ENCODE measurements at places on chromosomes 11 and 22. TPM values are rescaled to one million over a fixed set of nuclear protein-coding genes. Genes with fewer than 3 reads are reported as not detected.

DNA sequence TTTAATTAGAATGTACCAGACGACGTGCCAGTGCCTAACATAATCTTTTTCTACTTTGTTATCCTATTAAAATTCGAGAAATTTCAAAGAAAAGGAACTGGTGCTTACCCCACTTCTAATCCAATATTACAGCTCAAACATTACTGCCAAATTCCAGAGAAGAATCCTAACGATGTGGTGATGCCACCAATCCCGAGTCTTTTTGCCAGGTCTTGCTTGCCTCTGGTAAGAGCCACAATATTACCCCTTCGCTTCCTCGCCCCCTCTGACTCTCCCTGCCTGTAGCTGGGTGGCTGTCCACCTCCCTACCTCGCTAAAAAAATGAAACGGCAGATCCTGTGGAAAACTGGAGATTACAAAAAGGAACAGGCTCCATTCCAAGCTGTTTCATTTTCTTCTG lies 49.4 kb upstream of the TBCEL start:
- no peak for DNase-seq

GRCh38 chr11:72950685-72951084 lies 136.5 kb downstream of the ATG16L2 start:
- no peak for DNase-seq

The OR5B21 gene
- total RNA-seq: not detected

- DNase-seq: no peak
These were observed 126.6 kb upstream of the FIBIN start for GRCh38 chr11:26867286-26867685.

The PITPNB gene
- 34.8 TPM for total RNA-seq

GRCh38 chr22:31440681-31441080 lies 41.3 kb downstream of the DRG1 start:
- DNase-seq: no peak

GRCh38 chr11:119618208-119618909 lies 110.6 kb downstream of the NECTIN1 start:
- peak; percentile 24 for DNase-seq

The UPK3A gene
- not detected for total RNA-seq

- no peak for DNase-seq
These were observed 23.8 kb upstream of the C11orf96 start for GRCh38 chr11:43918662-43919061.

The SCGB1C1 gene
- total RNA-seq: not detected

- DNase-seq: no peak
These were observed 7.9 kb downstream of the TOMM22 start for GRCh38 chr22:38689651-38690050.

GRCh38 chr22:46732513-46732912 lies 5.5 kb downstream of the CERK start:
- DNase-seq: no peak

DNA sequence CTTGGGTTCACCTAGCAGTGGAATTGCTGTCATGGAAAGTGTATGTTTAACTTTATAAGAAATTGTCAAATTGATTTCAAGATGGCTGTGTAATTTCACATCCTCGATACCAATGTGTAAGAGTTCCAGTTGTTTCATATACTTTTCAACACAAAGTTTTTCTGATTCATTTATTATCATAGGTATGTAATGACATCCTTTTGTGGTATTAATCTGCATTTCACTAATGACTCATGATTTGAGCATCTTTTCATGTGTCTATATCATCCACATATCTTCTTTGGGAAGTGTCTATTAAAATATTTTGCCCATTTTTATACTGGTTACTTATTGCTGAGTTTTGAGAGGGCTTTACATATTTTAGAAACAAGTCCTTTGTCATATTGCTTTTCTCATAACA lies 17.0 kb upstream of the GLYATL1B start:
- no peak for DNase-seq

- no peak for DNase-seq
These were observed 108.2 kb downstream of the WNT7B start for GRCh38 chr22:45868571-45869339.

The MEI1 gene
- not detected for total RNA-seq

DNA sequence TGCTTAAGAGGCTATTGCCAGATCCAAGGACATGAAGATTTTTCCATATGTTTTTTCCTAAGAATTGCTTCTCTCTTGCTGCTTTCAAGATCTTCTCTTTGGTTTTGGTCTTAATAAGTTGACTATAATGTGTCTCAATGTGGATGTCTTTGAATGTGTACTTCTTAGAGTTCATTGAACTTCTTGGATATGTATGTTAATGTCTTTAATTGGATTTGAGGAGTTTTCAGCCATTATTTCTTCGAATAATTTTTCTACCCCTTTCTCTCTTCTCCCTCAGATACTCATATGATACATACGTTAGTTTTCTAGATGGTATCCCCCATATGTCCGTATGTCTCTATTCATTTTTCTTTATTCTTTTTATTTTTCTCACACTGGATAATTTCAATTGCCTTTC lies 13.2 kb downstream of the CABIN1 start:
- DNase-seq: no peak

GRCh38 chr11:17905477-17905876 lies 107.4 kb downstream of the SERGEF start:
- no peak for DNase-seq

The BIRC3 gene
- 54.6 TPM for total RNA-seq

DNA sequence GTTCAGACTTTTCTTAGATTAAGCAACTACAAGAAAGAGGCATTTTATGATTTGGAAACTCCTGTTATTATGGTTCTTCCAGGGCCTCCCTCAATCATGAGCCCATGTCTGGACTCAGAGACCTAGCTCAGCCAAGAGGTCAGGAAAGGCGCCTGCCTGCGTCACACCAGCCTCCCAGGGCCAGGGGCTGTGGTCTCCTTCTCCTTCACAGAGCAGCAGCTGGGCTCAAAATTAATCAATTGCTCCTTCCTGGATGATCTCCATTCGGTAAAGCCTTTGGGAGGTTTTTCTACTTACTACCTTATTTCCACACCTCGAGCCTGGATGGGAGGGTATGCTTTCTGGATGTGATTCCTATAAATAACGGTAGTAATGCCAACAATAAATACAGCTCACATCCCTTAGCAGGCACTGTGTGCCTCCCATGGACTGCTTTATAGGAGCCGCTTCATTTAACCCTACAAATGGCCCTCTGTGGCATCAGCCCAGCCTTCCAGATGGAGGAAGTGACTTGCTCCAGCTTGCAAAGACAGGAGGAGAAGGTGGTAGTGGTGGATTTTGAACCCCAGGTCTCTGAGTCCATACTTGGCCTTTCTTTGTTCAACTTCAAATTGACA lies 1445.6 kb downstream of the TBC1D22A start:
- no peak for DNase-seq

- peak; percentile 73 for DNase-seq
These were observed 13.5 kb upstream of the INSC start for GRCh38 chr11:15101072-15101709.

The OR5A1 gene
- total RNA-seq: not detected

- no peak for DNase-seq
These were observed 36.5 kb upstream of the TOLLIP start for GRCh38 chr11:1345737-1346513.

- no peak for DNase-seq
These were observed 60.2 kb downstream of the EHF start for GRCh38 chr11:34680918-34681586.

GRCh38 chr11:121090145-121090721 lies 10.8 kb upstream of the TECTA start:
- DNase-seq: no peak

DNA sequence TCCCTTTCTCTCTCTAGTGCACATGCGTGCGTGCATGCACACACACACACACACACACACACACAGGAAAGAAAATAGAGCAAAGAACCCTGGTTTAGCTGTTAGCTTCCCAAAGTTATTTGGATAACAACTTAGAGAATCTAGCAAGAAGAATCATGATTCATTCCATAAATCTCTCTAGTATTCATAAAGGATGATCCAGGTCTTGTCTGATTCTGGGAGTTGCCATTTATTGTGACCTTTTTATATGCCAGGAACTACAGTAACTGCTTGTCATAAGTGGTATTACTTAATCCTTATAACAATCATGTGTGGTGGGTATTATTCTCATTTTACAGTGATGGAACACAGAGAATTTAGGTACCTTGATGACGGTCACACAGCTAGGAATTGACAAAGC lies 141.5 kb upstream of the MTMR2 start:
- no peak for DNase-seq

DNA sequence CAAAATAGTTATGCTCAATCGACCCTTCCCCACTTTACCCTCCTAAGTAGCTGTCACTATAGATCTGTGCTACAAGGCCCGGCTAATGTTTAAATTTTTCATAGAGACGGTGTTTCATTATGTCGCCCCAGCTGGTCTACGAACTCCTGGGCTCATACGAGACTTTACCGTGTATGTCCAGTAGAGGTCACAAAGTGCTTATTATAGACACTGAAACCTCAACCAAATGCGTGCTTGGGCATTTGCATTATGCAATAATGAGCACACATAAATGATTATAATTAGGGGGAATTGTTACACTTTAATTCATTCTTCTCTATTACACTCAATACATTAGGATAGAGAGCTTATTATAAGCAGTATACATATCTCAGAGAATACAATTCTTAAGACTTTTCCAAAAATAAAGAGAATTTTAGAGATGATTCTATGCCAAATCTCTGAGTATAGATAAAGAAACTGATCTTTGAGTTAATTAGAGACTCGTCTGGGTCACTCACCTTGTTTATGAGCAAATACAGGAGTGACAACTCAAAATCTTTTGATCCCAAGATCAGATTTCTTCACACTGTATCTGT lies 12.5 kb upstream of the MRPL16 start:
- peak; percentile 33 for DNase-seq

The CNTF gene
- 2.1 TPM for total RNA-seq

- no peak for DNase-seq
These were observed 41.8 kb downstream of the MMP20 start for GRCh38 chr11:102583141-102583873.

The ARHGEF17 gene
- total RNA-seq: 22.1 TPM

GRCh38 chr11:61711498-61711897 lies 31.3 kb downstream of the DAGLA start:
- DNase-seq: no peak

GRCh38 chr11:58596621-58597020 lies 17.8 kb downstream of the ZFP91 start:
- DNase-seq: no peak

- no peak for DNase-seq
These were observed 35.5 kb upstream of the CWF19L2 start for GRCh38 chr11:107493117-107493516.

GRCh38 chr11:85086504-85087284 lies 540.5 kb downstream of the DLG2 start:
- no peak for DNase-seq

DNA sequence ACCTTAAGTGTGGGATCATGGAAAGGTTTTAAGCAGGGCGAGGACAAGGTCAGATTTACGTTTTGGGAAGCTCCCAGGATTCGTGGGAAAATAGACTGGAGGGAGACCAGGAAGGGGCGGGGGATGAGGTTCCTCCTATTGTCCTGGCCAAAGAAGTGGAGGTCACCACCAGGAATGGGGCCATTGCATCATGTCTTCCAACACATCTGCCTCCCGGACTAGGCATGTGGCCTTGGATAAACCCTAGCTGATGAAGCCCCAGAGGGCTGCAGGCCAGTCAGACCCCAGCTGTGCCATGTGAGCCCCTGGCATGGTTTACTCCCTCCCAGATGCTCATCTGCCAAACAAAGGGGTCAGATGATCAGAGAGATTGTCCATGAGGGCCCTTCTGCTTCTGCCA lies 11.5 kb upstream of the YWHAH start:
- DNase-seq: no peak

The PATZ1 gene
- 6.7 TPM for total RNA-seq

- DNase-seq: peak; percentile 78
These were observed 10.4 kb upstream of the SUN2 start for GRCh38 chr22:38766076-38766777.

The KCNK4 gene
- not detected for total RNA-seq

GRCh38 chr11:32162906-32163305 lies 72.0 kb downstream of the RCN1 start:
- DNase-seq: no peak

The TRIM77 gene
- not detected for total RNA-seq

DNA sequence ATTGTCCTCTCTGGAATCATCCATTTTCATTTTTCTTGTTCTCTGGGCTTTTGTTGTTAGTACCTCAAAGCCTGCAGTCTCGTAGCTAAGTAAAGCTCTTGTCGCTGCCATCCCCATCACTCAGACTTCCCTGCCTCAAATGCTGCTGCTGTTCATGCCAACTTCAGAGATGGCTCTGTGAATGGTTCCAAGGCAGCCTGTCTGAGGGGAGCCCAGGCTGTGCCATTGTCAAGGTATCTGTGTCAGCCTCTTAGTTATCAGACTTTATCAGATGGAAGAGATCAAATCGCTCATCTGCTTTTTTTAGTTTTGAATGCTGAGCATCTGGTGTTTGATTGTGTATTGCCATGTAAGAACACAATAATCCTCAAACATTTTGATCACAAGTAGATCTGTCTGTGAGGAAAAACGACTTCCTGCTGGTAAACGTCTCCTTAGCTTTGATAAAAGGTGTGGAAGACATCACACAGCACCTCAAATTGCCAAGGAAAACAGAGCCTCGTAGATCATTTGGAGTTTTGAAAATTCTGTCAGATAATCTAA lies 304.2 kb upstream of the ZC3H12C start:
- DNase-seq: no peak

GRCh38 chr11:74948546-74948897 lies 369 bp downstream of the XRRA1 start:
- no peak for DNase-seq

The MPZL3 gene
- 15.2 TPM for total RNA-seq

- no peak for DNase-seq
These were observed 752.7 kb downstream of the KCNA4 start for GRCh38 chr11:29263971-29264682.

The NFAM1 gene
- 1.4 TPM for total RNA-seq

DNA sequence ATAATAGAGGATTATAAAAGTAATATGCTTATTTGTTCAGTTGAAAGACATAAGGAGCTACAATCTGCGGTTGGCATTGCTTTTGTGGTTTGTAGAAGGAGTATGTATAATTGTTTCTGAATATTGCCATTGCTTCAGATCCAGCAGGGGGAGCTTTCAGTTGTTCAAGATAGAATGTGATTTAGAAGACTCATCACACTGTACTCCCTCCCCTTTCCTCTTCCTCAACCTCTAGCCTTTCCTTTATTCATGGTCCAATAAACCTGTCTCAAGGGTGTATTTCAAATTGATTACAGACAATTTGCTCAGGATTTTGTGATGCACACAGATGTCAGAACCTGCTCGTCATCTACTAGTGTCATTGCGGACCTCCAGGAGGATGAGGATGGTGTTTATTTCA lies 9.8 kb downstream of the PRMT3 start:
- DNase-seq: no peak

The TEF gene
- total RNA-seq: 30.9 TPM
